ENCODE measurements at places on chromosomes 3 and 15.

GRCh38 chr3:45241206-45241605 is 15.1 kb upstream of the TMEM158 start:
- DNase-seq: no peak

GRCh38 chr15:86591994-86592735 is 512.5 kb downstream of the AGBL1 start:
- DNase-seq: no peak

GRCh38 chr15:55106155-55106554 is 90.6 kb downstream of the RSL24D1 start:
- no peak for DNase-seq

DNA sequence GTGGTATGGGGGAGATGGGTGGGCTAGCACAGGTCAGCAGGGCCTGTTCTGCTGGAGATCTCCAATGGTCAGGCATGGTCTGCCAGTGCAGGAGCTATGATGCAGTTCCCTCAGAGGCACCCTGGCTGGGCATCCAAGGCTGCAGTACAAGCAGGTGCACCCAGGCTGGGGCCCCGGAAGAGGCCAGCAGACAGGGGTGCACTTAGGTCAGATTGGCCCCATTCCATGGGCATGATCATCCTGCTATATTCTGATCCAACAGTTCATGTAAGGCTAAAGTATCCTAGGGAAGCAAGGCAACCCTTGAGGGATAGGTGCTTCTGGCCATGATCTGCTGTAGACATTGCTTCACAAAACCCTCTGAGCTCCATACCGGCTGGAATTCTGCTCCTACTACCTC is 53.5 kb downstream of the STRIT1 start:
- no peak for DNase-seq

GRCh38 chr3:67765575-67765974 is 111.2 kb upstream of the SUCLG2 start:
- no peak for DNase-seq

DNA sequence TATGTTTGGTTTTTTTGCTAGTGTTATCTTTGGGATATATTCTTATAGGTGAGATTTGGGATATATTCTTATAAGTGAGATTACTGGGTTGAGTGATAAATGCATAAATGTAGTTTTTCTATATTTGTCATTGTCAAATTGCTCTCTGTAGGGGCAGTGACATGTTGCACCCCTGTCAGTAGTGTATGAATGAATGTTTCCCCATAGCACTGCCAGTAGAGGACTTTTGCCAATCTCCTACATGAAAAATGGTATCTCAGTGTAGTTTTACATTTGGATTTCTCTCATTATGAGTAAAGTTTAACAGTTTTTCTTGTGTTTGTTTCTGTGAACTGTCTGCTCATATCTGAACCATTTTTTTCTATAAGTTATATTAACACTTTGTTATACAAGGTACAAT is 13.6 kb downstream of the U2SURP start:
- DNase-seq: no peak

DNA sequence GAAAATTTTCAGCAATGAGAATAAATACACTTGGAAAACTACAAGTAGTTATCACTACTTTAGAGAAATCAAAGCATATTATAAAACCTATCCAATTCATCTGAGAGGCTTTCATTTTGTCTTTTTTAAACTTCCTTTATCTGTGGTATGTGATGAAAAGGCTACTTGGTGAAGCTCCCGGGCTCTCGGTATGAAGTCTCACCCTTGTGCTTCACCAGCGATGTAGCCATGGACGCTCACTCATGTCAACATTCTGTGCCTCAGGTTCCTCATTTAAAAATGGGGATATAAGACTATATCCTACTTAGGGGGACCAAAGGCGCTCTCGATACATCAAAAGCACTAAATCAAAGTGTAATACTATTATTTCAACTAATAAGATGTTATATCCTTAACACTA is 14.9 kb downstream of the SATB1 start:
- DNase-seq: no peak

- DNase-seq: no peak
Observed at GRCh38 chr3:189512039-189512438, 119.2 kb upstream of the TP63 start.

DNA sequence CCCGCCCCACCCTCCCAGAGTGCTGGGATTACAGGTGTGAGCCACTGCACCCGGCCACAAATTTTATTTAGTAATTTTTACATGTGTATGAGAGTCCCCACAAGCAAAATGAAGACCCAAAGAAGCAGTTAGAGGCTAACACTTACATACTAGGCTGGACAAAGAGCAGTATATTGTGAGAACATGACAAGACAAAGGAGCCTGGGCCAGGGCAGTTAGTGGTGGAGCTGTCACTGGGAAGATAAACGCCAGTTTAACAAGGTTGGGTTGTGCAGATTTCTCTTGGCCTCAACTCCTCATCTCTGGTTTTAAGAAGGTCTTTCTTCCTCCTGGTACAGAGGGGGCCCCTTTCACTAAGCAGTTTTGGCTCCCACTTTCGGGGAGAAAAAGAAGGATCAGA is 19.9 kb upstream of the FAM174B start:
- no peak for DNase-seq

DNA sequence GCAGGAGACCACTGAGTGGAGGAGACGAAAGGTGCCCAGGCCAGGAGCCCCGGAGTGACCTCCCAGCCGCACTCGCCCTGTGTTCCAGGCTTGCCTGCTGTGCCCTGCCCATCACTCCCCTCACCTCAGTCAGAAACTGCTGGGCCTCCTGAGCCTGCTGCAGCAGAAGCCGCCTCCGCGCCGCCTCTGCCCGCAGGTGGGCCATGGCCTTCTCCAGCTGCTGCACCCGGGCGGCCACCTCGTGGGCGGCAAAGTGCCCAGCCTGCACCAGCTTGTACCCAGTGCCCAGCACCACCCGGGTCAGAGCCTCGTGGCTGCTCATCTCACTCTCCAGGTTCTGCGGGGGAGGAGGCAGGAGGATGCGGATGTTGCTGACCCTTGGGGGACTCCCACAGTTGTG is 17.6 kb downstream of the PLA2G4B start:
- DNase-seq: no peak

- DNase-seq: no peak
Observed at GRCh38 chr3:113252553-113252952, 41.2 kb downstream of the BOC start.

DNA sequence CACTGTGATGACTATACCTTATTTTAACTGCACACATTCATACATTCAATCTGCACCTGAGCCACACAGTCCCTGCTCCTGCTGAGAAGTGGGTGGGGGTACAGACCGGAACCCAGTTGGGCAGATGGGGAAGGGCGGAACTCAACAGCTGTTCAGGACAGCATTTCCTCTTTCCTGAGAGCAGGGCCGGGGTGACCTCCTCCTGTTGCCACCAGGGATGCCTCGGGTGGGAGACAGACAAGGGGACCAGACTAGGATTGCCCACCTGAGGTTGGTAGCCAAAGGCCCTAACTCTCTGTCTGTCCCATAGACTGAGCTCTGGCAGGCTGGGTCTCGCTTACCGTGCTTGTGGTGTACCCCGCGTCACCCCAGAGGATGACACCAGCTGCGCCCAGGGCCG is 3.9 kb downstream of the HYAL2 start:
- DNase-seq: no peak

- DNase-seq: no peak
Observed at GRCh38 chr15:72387741-72388140, 10.4 kb upstream of the TMEM202 start.

DNA sequence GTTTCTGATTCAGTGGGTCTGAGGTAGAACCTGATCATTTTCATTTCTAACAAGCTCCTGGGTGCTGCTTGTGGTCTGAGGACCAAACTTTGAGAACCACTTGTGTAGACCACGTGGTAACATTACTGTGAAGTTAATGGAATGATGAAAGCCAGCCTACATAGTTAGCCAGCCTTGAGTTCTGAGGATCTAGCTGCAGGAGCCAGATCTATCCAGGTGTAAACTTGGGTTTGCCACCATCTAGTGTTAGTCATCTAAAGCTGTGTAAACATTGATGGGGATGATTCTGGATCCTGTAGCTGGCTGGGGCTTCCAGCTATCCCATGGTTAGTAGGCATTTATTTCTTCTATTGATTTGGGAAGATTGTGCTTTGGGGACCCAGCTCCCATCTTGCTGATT is 170.0 kb downstream of the TMEM108 start:
- no peak for DNase-seq

DNA sequence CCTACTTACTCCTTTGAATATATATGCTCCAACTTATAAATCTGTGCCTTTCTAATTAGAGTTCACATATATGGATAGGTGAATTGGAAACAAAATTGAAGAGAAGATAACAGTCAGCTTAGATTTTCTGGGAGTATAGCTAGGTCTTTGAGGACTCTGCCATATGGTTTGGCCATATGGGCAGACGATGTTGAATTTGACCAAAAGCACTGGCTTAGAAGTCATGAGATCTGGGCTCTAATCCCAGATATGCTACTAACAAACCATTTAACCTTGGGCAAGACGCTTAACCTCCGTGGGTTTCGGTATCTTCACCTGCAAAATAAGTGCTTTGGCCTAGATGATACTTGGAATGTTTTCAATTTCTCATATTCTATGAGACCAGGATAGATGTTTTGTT is 154.1 kb downstream of the LSAMP start:
- no peak for DNase-seq
